SK-N-SH (cell line): ENCODE measurements at places on chromosomes 3 and 15. TPM values are rescaled to one million over a fixed set of nuclear protein-coding genes. Genes with fewer than 3 reads are reported as not detected.

Gene TPRA1
- 26.3 and 31.6 TPM in 2 replicates for polyA plus RNA-seq

DNA sequence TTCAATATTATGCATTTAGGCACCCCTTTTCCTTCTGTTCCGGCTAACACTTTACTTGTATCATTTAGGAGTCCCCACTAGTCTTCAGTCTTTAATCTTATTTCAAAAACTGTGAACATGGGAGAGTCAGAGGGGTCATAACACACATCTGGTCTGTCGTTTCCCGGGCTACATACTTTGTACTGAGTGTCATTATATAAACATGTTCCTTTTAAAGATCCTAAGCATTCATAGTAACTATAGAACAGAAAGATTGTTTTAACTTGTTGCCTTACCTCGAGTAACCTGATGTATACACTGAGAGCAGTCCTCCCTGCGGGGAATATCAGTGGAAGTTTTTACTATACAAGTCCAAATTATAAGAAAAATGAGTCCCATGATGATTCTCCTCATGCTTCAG, 78.2 kb upstream of the VEPH1 start:
- no peak for DNase-seq

Gene STXBP5L
- 0.03 and 0.06 TPM in 2 replicates for polyA plus RNA-seq

Gene TRMT10C
- 13.7 and 16.1 TPM in 2 replicates for polyA plus RNA-seq

Gene HHLA2
- polyA plus RNA-seq: not detected in 2 replicates

Gene PPP1R14D
- polyA plus RNA-seq: not detected in 2 replicates

- DNase-seq: no peak
Measured at GRCh38 chr3:113431811-113432210, 9.5 kb downstream of the CFAP44 start.

Gene SMCO1
- polyA plus RNA-seq: not detected in 2 replicates

- DNase-seq: no peak
Measured at GRCh38 chr15:75517233-75517632, 61.9 kb downstream of the PTPN9 start.

Gene GPR149
- polyA plus RNA-seq: not detected in 2 replicates

- DNase-seq: peak; percentile 76
Measured at GRCh38 chr3:194205675-194206133, 69.8 kb downstream of the HES1 start.

DNA sequence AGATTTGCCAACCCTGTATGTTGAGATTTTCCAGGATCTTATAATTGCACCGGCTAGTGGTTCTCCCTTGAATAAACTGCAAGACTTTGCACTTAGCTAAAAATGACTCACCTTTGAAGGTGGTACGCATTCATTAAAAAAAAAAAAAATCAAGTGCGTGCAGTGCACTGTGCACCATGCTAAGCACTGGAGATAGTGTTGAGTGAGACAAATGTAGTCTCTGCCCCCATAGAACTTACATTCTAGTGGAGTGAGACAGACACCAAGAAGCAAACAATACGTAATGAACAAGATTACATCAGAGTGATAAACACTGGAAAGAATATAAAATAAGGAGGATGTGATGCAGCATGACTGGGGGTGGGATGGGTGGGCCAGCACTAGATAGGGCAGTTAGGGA, 69.4 kb downstream of the ITPR1 start:
- no peak for DNase-seq

- DNase-seq: peak; percentile 25
Measured at GRCh38 chr3:142844339-142844977, 44.4 kb downstream of the PCOLCE2 start.

Gene XCR1
- not detected in 2 replicates for polyA plus RNA-seq

- no peak for DNase-seq
Measured at GRCh38 chr15:65893060-65893459, 23.8 kb downstream of the RAB11A start.

Gene EPHA3
- polyA plus RNA-seq: not detected in 2 replicates

Gene OR4F15
- not detected in 2 replicates for polyA plus RNA-seq

Gene CKMT1B
- polyA plus RNA-seq: 1.8 and 3.1 TPM in 2 replicates

- no peak for DNase-seq
Measured at GRCh38 chr15:39609166-39609916, 28.5 kb downstream of the THBS1 start.

DNA sequence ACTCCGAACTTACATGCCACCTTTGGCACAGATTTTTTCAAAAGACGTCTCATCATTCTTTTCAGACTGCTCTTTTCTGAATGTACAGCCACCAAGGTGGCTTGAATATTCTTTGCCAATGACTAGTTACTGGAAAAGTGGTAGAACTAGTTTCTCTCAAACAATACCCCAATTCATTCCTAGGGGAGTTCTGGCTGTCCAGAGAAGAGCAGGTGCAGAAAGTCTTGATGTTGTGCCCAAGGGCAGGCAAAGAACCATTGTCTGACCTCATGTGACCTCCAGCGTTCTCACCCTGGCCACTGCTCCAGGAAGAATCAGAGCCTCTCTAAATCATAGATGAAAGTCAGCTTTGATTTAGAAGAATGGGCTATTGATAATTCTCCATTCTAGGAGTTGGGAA, 5.5 kb downstream of the LMOD3 start:
- DNase-seq: no peak

Gene ALG1L2
- polyA plus RNA-seq: not detected in 2 replicates

Gene MST1R
- polyA plus RNA-seq: 0.23 and 0.36 TPM in 2 replicates

GRCh38 chr3:37505415-37505814, 331.0 kb upstream of the LRRFIP2 start:
- no peak for DNase-seq

Gene CEMIP
- polyA plus RNA-seq: 27.8 and 30.8 TPM in 2 replicates

DNA sequence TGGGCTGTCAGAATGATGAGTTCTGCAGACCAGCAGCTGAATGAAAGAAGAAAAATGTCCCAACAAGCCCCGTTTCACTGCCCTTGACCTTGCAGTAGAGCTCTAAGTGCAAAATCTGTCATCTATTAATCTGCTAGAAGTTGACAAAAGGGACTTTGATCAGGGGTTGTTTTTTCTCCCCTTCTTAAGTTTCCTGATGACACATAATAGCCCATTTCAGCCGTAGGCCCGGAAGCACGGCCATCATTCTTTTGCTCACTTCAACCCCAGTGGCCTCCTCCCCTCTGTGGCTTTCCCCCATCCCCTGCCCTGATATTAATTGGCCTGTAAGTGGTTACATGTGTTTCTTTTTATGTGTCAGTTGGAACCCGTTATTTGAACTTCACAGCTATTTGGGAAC, 298.9 kb downstream of the RPLP1 start:
- DNase-seq: no peak

- no peak for DNase-seq
Measured at GRCh38 chr3:78781351-78781750, 986.4 kb downstream of the ROBO1 start.

GRCh38 chr3:143975554-143976152, 4.0 kb downstream of the DIPK2A start:
- DNase-seq: no peak

Gene EXD1
- 0.02 and 0.07 TPM in 2 replicates for polyA plus RNA-seq

Gene OR5K4
- not detected in 2 replicates for polyA plus RNA-seq

DNA sequence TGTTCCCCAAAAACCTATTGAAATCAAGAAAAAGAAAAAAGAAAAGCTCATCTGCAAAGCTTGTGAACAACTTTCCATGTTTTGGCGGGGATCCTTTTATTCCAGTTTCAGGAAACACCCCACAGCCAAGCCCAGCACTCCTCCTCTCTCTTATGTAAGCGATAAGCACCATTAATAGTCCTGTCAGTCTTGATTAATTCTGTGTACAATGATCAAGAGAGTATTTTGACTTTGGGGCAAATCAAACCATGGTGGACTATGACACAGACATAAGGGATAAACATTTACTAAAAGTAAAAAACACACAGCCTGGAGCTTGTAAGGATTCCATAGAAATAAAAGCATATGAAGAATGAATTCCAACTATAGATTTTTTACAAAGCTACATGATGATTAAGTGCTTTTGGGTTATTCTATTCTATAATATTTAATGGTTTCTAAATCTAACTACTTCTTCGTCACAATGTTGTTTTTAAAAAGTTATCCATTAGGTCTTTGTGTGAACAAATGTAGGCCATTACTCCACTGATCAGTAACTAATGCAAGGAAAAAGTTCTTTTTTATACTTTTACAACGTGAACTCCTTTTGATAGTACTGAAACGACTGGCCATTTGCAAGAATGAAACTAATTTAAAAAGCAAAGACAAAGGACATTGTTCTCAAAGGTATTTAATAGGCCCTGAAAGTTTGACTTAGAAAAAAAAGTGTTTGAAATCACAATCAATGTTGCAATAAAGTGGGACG, 106.5 kb downstream of the KCNAB1 start:
- DNase-seq: no peak

DNA sequence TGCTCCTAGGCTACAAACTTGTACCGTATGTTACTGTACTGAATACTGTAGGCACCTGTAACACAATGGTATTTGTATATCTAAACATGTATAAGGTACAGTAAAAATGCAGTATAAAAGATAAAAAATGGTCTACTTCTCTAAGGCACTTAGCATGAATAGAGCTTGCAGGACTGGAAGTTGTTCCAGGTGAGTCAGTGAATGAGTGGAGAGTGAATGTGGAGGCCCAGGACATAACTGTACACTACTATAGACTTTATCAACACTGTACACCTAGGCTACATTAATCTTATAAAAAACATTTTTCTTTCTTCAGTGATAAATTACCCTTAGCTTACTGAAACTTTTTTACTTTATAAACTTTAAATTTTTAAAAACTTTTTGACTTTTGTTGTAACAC, 12.5 kb downstream of the TNFAIP8L3 start:
- no peak for DNase-seq

Gene CERS3
- polyA plus RNA-seq: not detected in 2 replicates

Gene ZDHHC23
- polyA plus RNA-seq: 3.7 and 6.4 TPM in 2 replicates

- DNase-seq: no peak
Measured at GRCh38 chr3:49111347-49111746, 6.8 kb upstream of the QARS1 start.

DNA sequence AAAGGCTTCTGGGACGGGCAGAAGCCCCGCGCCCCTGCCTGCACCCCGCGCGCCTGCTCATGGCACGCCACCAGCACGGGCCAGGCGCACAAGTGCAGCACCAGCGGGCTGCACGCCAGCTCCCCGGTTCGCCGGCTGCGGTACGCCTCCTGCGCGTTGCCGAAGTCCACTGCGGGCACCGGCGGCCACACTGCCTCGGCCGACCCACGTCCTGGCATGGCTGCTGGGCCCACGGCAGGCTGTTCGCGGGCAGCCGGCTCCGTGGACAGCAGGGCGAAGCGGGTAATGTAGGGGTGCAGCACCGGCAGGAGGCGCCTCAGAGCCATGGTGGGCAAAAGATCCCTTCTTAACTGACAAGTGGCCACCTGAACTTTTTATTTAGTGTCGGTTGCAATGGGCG, 34.8 kb downstream of the MCCC1 start:
- peak; percentile 10 for DNase-seq

DNA sequence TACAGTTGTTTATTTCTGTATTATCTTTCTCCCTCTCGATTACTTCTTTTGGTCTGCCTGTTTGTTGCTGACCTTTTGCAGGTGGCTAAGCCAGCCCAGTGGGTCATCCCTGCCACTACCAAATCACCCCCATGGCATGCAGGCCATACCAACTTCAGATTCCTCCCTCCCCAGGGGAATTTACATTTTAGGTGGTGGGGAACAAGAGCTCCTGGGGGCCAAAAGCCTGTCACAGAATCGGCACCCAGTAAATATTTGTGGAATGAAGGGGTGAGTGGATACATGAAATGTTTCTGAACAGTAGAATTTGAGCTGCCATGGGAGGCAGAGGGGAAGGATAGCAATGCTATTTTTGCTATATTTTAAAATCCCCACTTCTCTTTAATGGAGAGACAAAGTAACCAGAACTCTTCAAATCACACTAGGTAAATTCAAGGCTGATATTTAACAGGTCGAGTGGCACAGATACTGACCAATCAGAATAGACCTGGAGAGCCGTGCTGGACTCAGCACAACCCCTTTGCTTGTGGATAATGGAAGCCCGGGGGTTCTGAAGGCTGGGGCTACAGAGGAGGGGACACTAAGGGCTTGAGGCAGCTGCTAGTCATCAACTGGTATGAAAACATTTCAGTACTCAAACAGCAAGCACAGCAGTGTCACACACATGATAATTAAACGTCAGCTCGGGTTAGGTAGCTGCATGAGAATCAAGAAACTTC, 54.3 kb upstream of the SMAD3 start:
- no peak for DNase-seq

- peak; percentile 39 for DNase-seq
Measured at GRCh38 chr3:101809178-101810021, 30.4 kb downstream of the NXPE3 start.

DNA sequence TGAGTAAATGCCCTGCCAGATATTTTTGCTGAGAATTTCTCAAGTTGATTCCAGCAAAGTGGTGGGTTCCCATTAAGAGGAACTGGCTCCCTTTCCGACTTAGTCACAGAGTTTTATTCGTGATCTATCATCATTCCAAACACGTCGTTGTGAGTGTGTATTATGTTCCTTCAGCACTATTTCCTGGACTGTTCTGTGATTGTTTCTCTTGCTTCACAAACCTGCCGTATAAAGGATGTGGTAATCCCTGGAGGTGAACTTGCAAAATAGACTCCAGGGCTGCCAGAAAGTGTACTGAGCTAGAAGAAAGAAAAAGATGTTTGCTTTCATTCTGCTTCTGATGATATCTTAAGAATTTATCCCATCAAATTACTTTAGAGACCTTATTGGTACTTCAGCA, 14.5 kb upstream of the CAPN3 start:
- no peak for DNase-seq
